Stimulated activated naive CD4-positive, alpha-beta T cell (primary cell): ENCODE measurements at places on chromosomes 2 and 18.

- DNase-seq, result no peak
These were observed 19.1 kb downstream of the EFHD1 start for GRCh38 chr2:232652505-232652851.

GRCh38 chr2:161223139-161223732 is 63.0 kb downstream of the TANK start:
- no peak for DNase-seq

DNA sequence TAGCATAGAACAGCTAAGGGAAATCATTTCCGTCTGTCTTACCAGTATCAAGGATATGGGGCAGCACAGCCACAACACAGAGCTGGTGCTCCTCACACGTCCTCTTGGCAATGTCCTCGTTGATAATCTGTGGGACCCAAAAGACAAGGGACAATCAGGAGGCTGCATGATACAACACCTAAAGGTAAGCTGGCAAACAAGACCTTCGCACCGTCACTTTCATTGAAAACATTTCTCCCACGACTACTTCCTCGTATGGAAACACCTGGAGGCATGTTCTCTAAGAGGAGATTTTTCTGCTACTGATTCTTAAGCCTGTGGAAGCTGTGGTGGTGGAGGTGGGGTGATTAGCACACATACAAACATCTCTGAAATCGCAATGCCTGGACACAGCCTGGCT is 23.7 kb downstream of the PDIA6 start:
- no peak for DNase-seq

GRCh38 chr2:165576409-165577154 is 107.1 kb downstream of the CSRNP3 start:
- no peak for DNase-seq

DNA sequence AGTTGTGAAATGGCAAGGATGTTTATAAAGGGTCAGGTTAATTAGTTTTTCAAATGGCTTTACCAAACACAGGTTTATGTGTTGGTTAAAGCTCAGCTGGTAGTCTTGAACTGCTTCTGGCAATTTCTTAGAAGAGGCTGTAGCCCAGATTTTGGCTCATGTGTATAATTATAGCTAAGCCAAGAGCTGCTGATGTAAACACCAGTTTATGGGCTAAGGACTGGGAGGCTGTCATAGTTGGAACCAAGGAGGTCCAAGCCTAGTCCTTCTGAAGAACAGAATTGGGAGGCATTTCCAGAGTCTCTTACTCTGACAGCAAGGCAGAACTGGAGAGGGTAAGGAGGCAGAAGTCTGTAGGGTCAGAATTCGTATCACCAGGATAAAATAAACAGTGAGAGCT is 25.4 kb downstream of the UBE2E3 start:
- DNase-seq, result no peak

GRCh38 chr2:4354164-4354563 is 650.8 kb downstream of the DCDC2C start:
- DNase-seq, result no peak

DNA sequence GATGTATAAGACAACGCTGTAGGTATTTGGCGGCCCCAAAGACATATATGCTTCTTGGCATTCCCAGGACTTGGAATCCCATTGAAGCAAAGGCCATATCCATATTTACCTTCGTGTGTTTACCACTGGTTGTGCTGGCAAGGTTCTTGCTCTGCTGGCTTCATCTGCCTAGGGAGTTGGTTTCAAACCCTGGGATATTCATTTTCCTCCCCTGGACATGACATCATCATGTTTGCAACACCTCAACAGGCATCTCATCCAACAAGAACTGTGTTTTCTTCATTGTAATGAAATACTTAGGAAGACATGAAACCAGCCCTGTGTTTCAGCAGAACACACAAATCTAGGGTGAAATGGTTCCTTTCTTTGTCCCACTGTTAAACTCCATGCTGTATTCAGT is 77.9 kb upstream of the PHLPP1 start:
- DNase-seq, result no peak

GRCh38 chr2:165594231-165594934 is 124.9 kb downstream of the CSRNP3 start:
- no peak for DNase-seq

DNA sequence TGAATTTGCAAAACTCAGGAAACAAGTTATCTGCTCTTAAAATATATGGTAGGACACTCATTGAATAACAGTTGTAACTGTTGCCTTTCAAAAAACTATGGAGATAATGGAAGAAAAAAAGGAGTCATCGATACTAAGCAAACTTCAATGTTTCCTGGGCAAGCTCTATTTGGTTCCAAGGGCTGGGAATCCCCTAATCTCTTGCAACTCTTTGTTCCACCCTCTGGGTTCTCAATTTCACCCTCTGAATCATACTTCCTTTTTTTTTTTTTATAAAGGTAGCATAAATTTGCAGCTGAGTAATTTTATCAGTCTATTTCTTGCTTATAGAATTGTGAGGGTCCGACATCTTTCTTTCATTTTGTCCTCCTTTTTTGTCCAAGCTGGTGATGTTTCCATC is 36.7 kb downstream of the SLC9A4 start:
- DNase-seq, result no peak

- DNase-seq, result no peak
These were observed 358.2 kb downstream of the RBM43 start for GRCh38 chr2:150903461-150903860.

GRCh38 chr18:63189817-63190216 is 129.8 kb downstream of the BCL2 start:
- DNase-seq, result no peak

GRCh38 chr2:8515864-8516533 is 165.9 kb upstream of the ID2 start:
- DNase-seq, result no peak

GRCh38 chr18:36294031-36294430 is 3.5 kb upstream of the FHOD3 start:
- no peak for DNase-seq

DNA sequence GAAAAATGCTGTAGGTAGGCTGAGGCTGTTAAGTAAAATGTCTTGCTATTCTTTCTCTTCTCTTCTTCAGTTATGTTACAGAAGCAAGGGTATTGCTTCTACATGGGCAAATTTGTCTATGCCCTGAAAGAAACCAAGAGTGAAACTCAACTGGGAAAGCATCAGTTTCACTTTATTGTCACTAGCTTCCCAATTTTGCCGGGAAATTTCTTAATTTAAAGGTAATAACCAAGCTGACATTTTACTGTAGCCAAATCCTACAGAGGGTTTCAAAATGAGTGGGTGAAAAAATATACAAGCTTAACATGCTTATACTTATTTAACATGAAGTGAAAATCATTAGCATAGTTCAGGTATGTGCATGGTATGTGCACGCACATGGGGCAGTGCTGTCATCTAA is 3.2 kb downstream of the TANK start:
- DNase-seq, result no peak
